ENCODE measurements at places on chromosomes 7 and 10.

DNA sequence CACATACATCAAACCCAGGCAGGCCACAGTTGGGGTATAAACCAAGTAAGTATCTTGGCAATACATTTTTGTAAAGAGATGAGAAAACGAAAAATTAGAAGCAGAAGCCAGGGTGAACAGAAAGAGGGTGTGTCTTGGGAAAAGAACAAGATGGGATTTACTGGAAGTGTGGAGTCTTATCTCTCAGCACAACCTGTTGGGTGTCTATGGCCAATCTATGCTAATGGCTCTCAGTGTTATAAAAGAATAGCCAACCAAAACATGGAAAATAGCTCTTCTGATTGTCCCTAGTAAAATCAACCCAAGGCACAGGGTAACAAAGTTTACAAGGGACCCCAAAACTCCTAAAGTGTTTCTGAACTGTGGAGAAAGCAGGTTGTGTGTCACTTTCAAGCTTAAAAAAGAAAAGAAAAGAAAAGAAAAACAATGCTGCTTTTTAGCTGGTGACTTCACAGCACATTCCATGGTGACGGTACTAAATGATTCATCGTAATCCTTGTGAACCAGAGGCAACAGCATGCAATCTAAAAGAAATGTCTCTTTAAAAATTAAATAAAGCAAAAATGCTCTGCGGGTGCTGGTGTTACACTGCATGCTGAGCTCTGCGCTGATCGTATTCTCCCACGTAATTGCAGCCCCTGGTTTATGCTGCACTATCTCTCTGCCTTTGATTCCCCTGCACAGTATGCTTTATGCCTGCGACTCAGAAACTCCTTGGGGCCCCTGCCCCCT lies 100.8 kb downstream of the C10orf90 start:
- DNase-seq: no peak

DNA sequence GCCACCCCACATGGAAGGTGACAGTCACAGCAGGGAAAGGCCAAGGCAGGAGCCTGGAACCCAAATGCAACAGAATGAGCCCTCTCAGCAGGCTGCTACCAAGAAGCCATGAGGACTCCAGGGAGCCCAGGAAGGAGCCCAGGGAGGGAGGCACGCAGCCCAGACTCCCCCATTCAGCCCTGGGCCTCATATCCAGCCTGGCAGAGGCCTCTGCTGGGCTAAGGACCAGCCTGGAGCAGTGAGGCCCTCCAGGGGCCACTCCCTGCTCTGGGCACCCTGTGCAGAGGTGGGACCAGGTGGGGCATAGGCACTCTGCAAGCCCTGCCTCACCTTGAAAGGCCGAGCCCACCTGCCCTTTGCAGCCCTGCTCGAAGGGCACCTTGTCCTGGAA lies 25.8 kb upstream of the ZNF488 start:
- DNase-seq: no peak

GRCh38 chr7:19928247-19928646 lies 154.8 kb upstream of the TMEM196 start:
- no peak for DNase-seq

GRCh38 chr10:71769279-71769823 lies 4.0 kb downstream of the VSIR start:
- DNase-seq: no peak

- no peak for DNase-seq
Observed at GRCh38 chr7:95688931-95689495, 83.3 kb upstream of the DYNC1I1 start.
